NCI-H1436 (cell line): ENCODE measurements at places on chromosomes 6 and 20.

GRCh38 chr20:49541733-49542513 lies 26.0 kb downstream of the PTGIS start:
- DNase-seq, result peak; percentile 45

DNA sequence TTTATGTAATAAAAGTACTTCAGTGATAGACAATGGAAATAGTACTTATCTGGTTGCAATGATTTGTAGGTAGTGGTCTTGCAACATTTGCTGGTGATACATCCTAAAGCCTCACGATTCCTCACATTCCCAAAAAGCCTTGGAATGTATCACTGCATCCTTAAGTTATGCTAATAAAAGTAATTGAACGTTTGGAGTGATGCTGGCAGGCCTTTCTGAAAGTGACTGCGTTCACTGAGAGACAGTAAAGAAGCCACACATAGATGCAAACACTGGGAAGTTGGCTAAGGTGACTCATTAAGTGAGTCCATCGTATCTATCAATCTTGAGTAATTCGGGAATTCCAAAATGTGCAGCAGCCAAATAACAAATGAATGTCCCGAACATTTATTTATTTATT lies 444.1 kb upstream of the SOX4 start:
- DNase-seq, result no peak

- DNase-seq, result no peak
These were observed 766.4 kb upstream of the CITED2 start for GRCh38 chr6:140140891-140141290.

- DNase-seq, result no peak
These were observed 4.2 kb upstream of the MAVS start for GRCh38 chr20:3842348-3842930.

DNA sequence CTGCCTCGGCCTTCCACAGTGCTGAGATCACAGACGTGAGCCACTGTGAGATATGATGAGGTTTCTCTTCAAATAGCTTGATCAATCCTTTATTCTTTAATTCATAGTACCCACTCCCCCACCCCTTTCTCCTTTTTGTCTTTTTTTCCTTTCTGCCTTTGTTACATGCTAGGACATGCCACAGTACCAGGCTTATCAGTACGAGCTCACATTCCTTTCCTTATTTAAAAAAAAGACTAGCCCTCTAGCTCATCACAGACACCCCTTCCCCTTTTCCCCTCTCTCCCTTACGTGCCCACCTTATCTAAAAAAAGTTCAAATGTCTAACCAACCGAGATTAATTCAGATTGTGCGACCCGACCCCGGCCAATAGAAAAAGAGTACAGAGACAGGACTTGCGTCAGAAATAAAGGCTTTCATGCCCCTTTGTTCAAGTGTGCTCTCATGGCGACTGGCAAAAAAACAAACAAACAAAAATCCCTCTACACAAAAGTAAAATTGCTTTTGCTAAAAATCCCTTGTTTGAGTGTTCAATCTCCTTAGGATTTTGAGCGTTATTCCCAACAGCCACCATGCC lies 49.2 kb downstream of the MRAP2 start:
- peak; percentile 47 for DNase-seq

- no peak for DNase-seq
These were observed 329.8 kb upstream of the SOX4 start for GRCh38 chr6:21263531-21264287.

DNA sequence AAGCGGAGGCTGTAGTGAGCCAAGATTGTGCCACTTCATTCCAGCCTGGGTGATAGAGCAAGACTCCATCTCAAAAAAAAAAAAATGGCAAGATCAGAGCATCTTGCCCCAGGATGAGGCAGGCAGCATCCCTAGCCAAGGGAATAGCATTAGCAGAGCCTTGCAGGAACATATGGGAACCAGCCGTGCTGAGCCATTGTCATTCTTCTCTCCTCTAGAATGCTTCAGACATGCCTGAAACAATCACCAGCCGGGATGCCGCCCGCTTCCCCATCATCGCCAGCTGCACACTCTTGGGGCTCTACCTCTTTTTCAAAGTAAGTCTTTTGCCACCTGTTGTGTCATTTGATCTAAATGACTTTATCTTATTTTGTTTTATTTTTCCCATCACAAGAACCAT lies 13.0 kb downstream of the HM13 start:
- no peak for DNase-seq

DNA sequence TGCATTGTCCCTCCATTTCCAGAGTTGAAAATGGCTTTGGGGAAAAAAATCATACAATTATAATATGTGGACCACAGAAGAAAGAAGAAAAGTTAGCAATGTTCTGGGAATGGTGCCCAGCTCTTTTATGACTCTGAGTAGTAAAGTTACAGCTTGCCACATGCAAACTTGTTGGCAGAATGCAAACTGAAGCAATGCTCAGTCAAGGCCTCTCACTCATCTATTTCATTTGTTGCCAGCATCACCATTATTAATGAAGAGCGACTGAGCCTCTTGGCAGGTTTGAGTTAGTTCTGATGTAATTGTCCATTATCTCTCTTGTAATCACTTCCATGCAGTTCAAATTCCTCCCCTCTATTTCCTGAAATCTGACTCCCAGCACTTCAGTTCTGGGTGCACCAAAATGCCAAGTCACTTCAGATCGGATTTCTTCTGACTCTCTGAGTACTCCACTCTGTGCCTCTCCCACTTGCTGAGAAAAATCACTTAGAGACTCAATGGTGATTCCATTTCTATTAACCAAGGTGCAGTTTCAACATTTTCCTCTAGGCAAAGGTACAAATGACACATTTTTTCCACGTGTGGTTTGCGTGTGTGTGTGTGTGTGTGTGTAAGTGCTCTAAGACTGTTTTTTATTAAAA lies 154.4 kb upstream of the STMND1 start:
- DNase-seq, result peak; percentile 83

DNA sequence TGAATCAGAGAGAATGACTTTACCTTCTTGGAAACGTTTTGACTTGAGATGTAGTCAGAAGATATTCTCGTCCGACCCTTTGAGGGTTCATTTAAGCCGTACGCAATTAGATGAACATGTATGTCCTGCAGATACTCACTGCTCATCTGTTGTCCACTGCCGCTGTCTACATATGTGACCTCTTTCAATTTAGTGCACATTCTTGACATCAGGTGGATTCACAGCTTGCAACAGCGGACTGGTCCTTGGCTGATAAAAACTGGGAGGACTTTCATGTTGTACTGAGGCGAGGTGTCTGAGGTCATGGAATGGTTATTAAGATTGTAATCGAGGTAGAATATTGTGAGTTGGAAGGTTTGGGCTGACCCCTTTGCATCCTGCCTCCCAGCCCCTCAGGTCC lies 194.2 kb downstream of the JARID2 start:
- DNase-seq, result no peak

DNA sequence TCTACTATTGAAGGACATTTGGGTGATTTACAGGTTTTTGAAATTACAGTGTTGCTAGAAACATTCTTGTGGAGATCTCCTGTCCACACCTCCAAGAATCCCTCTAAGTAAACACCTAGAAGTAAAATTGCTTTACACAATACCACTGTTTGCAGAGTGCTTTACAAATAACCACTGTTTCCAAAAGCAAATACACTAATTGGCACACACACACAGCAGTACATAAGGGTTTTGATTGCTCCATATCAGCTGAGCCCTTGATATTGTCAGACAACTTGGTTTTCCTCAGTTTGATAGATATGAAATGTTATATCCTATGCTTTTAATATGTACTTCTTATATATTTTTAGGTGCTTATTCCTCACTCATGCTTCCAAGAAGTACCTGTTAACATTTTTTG lies 6.3 kb downstream of the HMGN4 start:
- DNase-seq, result no peak

GRCh38 chr6:6960571-6961251 lies 147.1 kb upstream of the RREB1 start:
- DNase-seq, result no peak

GRCh38 chr6:147418523-147418922 lies 90.0 kb upstream of the SAMD5 start:
- DNase-seq, result no peak

GRCh38 chr6:140923048-140923447 lies 1209.7 kb upstream of the GJE1 start:
- no peak for DNase-seq

GRCh38 chr20:661474-662270 lies 8.7 kb upstream of the SRXN1 start:
- no peak for DNase-seq

GRCh38 chr6:25998379-25998778 lies 35.8 kb downstream of the TRIM38 start:
- DNase-seq, result no peak

DNA sequence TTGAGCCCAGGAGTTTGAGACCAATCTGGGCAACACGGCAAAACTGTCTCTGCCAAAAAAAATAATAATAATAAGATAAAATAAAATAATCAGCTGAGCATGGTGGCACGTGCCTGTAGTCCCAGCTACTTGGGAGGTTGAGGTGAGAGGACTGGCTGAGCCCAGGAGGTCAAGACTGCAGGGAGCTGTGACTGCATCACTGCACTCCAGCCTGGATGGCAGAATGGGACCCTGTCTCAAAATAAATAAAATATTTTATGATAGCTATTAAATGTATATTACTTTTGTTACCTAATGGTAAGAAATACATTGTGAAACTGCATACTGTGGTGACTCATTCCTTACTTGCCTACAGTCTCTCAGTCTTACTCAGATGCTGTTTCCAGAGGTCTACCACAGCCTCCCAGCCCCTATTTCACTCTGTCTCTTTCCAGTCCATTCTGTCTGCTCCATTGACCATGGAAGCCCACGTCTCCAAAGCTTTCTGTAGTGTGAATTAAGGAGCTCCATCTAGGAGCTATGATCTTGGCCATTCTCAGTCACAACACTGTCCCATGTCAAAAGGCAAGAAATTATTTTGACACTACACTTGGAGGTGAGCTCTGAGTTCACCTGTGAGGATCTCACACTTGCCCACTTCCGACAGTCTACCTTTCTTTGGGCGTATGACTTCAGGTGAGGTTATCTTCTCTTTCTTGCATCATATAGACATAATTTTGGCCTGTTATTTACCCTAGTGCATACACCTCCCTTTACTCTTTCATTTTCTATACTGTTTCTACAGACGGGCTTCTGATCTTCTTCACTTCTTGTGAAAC lies 22.4 kb upstream of the SNX9 start:
- DNase-seq, result no peak

- no peak for DNase-seq
These were observed 118.8 kb upstream of the AFDN start for GRCh38 chr6:167707686-167708500.

GRCh38 chr20:44039147-44039546 lies 124.5 kb downstream of the TOX2 start:
- DNase-seq, result no peak

DNA sequence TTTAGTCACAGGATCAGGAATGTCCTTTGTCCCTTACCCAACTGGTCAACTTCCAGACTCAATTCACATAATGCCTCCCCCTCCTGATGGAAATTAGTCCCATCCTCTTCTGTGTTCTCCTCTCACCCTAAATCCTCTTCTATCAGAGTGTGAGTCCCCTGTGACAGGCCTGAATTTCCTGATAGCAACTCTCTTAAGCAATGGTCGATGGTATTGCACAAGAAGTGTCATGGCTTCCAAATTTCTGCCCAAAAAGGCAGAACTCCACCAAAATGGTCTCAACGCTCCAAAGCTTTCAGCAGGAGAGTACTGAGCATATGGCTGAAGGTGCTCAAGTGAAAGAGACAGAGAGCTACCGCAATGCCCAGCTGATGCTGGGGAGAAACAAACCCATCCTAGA lies 2.4 kb downstream of the PREP start:
- DNase-seq, result no peak

DNA sequence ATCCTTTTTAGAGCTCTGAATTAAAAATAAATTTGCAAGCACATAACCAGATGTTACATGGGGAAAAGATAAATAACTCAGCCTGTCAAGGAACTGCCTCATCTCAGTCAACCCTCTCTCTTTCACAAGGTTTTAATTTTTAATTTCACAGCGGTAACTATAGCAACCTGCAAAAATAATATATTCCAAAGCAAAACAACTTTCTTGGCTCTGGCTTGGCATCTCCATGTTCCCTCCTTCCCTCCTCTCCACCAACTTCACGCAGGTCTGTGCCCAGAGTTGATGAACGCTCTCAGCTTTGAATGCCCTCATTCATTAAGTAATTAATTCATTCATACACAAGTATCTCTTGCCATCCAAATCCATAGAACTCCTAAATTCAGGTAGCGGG lies 32.5 kb upstream of the SIRPA start:
- no peak for DNase-seq

GRCh38 chr6:37085198-37085597 lies 79.7 kb downstream of the FGD2 start:
- DNase-seq, result no peak

GRCh38 chr6:113104951-113105350 lies 752.2 kb upstream of the MARCKS start:
- no peak for DNase-seq

GRCh38 chr6:132458887-132459604 lies 53.9 kb downstream of the STX7 start:
- no peak for DNase-seq

DNA sequence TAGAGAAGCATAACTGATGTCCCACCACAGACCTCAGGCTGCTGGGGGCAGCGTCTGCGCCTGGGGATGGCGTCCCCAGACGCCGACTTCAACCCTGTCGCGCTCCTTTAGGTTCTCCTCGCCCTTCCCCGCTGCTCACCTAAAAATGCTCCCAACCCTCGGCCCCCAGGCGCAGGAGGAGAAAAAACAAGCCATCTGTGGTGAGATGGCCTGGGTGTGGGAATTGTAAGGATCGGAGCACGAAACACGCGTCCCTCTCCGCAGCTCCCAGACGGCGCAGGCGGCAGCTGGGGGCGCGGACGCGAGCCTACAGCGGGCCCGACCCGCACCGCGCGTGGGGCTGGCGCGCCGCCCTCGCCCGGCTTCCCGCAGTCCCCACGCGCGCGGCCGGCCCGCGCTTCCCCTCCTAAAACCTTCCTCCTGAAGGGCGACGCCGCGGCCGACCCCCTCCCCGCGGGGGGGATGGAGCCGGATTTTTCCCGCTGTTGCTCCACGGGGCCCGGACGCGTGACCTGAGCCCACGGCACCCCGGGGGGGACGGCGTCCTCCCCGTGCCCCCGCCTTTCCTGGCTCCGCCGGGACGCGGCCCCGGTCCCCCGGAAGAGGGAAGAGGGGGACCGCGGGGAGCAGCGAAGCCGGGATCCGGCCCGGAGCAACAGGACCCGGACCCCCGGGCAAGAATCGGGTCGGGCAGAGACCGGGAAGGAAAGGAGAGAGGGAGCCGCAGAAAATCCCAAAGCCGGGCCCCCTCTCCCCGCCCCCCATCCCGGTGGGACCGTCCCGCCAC lies 611 bp downstream of the EPB41L2 start:
- DNase-seq, result no peak
